ENCODE measurements at places on chromosomes 6 and 20.

- DNase-seq = peak; percentile 14
These were observed 30.9 kb upstream of the TGM6 start for GRCh38 chr20:2349801-2350200.

GRCh38 chr6:6766230-6766905 is 177.8 kb downstream of the LY86 start:
- no peak for DNase-seq

DNA sequence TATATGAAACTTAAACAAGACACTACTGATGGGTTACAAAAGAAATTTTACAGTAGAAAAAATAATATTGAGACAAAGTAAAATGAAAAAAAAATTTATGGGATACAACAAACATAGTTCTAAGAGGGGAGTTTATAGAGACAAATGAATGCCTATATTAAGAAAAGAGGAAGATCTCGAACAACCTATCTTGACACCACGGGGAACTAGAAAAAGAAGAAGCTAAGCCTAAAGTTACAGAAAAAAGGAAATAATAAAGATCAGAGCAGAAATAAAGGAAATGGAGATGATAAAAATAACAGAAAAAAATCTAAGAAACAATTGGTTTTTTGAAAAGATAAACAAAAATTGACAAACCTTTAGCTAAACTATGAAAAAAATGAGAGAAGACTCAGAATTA is 9.1 kb upstream of the ECHDC1 start:
- DNase-seq = no peak

- DNase-seq = no peak
These were observed 67.4 kb downstream of the CNBD2 start for GRCh38 chr20:36035745-36036144.

GRCh38 chr6:88380618-88381288 is 214.6 kb upstream of the CNR1 start:
- peak; percentile 47 for DNase-seq

DNA sequence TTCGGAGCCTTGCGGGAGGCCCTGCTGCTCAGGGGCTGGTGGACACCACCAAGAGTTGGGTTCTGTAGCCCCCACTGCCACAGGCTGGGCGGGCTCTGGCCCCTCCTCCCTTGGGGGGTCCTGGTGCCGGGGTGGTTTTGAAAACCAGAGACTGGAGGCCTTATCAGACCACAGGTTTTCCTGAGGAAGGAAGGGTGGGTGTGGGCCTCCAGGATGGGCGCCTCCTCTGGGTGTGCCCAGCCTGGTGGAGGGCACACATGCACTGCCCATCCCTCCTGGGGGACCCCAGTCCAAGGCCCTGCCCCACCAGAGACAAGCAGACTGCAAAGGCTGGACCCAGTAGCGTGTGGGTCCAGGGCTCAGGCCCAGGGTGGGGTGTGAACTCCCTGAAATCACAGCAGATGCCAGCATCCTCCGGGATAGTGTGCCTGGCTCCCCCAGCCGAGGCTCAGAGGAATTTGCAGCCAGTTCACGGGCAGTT is 13.5 kb upstream of the ZBTB46 start:
- no peak for DNase-seq

DNA sequence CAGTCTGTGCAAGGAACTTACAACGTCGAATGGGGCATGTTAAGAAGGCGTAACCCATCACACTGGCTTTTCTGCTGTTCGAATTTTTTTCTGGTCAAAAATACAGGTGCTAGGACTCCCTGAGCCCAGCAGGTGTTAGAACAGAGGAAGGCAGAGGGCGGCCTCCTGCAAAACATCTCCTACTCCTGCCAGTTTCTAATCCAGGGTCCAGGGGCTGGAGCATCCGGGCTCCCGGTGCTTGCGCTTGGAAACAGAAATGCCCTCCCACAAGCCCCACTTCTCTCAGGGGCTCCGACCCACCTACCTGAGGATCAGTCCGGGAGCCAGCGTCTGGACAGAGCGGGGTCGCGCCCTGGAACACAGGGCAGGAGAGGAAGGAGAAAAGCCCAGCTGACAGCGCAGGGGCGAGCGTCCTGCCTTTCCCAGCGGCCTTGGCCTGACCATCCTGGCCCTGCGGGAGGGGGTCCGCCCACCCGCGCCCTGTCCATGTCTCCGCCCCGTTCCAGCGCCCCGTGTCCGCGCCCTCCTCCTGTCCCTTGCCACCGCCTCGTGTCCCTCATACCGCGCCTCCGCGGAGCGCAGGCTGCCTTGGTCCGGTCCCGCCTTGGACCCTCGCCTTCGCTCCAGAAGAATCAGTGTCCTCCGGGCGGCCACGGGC is 14.8 kb upstream of the LPA start:
- DNase-seq = no peak

DNA sequence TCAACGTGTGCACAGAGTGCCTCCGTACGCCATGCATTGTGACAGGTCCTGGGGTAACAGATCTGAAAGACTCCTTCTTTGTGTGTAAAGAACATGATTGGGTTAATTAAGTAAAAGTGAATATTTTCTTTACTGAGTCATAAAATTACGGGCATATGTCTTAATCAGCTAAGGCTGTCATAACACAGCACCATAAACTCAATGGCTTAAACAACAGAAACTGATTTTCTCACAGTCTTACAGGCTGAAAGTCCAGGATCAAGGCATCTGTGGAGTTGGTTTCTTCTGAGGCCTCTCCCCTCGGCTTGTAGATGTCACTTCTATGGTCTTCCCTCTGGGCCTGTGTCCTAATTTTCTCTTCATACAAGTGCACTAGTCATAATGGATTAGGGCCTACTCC is 176.9 kb downstream of the MTFR2 start:
- no peak for DNase-seq

DNA sequence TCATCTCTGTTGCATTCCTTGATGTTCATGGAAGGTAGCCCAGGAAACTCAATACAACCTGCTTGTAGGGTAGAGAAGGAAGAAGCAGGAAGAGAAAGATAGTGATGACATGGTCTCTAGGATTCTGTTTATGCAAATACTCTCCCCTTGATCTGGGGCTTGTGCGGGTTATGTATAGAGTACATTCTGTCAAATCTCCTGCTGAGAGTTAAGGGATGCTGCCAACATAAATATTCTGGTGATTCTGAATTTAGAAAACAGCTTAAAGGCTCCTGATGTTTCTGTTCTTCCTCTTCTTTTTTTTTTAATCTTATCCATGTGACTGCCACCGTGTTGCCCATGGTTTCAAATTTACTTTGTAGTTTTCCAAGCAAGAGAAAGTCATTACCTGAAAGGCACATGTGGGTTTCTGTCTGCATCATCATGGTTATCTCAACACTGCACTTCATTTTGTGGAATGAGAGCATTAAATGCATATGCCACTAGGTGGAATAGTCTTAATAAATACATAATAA is 150.6 kb downstream of the RPS12 start:
- DNase-seq = no peak

DNA sequence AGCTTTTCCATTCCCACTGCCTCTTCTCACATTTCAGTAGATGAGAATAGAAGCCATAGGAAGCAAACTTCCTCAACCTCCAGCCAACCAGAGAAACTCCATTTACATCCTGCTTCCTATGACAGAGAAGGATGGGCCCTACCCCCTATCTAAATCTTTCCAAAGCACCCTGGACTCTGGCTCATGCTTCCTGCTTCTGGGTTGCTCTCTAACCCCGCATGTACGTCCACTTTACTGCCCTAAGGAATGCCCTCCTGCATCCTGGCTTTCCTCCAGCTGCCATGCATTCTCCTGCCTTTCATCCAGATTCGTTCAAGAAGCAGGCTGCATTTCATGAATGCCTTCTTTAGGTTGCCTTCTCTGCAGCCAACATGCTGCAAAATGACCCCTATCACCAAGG is 91.9 kb downstream of the FAM217A start:
- DNase-seq = no peak

DNA sequence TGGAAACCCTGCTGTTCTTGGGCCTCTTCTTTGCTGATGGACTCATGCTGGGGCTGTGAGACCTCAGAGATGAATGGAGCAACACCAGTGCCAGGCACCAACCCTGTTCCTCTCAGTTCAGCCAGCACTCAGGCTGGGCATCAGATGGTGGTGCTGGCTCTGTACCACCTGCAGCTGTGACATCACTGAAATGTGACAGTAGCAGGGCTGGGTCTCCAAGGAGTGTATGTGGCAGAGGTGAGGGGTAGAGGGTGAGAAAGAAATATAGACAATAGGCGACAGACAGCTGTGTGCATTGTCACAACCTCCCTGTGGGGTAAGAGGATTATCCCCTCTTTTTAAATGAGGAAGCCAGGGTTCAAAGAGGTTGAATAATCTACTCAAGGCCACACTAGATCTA is at the start of gene TP53TG5:
TP53TG5 (minus strand) TSS at position 135 of the 400 bp plus-strand sequence; CDS start at position 46, 89 bp downstream.
- DNase-seq = peak; percentile 63

DNA sequence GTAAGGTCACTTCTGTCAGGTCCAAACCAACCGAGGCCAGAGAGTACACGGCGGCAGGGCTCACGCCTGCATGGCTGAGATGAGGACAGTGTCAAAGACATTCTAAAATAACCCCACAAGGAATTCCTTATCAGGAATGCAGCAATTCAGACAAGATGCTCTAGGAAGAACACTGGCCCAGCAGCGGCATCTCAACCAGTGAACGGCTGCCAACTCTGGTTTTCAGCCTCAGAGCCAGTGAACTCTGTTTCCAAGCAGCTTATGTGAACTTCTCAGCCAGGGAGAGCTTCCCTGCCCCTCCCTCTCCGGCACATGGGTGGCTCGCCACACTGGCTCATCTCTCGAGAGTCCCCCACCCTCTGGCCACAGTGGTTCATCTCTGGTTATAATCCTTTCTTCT is 36.9 kb downstream of the KCNQ2 start:
- peak; percentile 33 for DNase-seq

GRCh38 chr6:154301839-154302752 is 54.5 kb downstream of the IPCEF1 start:
- no peak for DNase-seq

DNA sequence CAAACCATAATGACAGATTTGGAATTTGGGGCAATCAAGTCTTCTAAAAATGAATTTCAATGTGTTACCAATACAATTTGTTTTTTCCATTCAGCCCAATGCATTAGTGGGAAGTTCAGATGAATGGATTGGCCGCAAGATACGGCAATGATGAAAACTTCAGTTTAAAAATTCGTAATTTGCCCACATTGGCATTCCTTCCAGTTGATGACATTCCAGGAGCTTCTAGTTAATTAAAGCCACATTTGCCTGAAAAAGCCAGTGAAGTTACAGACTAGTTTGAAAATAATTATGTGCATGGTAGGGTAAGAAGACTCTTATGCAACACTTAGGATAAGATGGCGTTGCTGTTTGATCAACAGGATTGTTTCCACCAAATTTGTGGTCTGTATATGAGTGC is 46.2 kb downstream of the NHLRC1 start:
- no peak for DNase-seq

- DNase-seq = no peak
These were observed 14.9 kb downstream of the NT5E start for GRCh38 chr6:85464722-85465150.

DNA sequence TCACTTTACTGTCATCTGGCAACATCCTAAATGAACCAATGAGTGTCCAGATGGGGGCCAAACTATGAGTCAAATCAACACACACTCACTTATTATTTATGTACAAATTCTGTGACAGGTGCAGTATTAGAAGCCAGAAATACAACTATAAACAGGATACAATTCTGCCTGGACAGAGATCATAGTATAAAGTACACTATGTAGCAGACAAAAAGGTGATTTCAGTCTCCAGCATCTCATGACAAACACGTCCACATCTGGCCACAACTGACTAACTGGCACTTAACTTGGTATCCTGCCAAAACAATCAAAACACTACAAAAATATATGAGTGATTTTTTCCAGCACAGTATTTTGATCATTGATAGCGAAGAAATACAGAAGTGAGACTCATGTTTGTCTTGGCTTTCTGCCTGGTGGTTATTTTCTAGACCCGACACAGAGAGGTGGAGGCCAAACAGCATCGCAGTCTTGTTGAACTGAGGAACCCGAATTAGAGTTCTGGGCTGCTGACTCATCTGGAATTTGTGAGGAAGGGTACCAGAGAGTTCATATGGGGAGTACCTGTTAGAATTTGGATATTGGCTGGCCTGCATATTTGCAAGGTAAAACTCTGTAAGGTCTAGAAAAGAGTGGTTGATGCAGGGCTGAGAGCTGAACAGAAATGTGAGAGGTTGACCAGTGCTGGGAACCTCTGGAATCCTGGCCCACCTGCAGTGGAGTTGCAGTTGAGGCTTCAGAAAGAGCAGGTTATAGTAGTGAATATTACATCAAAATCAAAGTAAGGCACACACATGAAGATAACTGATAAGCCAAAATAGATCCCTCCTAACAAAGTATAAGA is 475.2 kb downstream of the PTPRT start:
- no peak for DNase-seq

DNA sequence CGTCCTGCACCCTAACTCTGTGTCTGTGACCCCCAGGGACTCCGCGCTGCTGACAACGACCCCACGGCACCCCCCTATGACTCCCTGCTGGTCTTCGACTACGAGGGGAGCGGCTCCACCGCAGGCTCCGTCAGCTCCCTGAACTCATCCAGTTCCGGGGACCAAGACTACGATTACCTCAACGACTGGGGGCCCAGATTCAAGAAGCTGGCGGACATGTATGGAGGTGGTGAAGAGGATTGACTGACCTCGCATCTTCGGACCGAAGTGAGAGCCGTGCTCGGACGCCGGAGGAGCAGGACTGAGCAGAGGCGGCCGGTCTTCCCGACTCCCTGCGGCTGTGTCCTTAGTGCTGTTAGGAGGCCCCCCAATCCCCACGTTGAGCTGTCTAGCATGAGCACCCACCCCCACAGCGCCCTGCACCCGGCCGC is 129.0 kb downstream of the TAF4 start:
- no peak for DNase-seq

DNA sequence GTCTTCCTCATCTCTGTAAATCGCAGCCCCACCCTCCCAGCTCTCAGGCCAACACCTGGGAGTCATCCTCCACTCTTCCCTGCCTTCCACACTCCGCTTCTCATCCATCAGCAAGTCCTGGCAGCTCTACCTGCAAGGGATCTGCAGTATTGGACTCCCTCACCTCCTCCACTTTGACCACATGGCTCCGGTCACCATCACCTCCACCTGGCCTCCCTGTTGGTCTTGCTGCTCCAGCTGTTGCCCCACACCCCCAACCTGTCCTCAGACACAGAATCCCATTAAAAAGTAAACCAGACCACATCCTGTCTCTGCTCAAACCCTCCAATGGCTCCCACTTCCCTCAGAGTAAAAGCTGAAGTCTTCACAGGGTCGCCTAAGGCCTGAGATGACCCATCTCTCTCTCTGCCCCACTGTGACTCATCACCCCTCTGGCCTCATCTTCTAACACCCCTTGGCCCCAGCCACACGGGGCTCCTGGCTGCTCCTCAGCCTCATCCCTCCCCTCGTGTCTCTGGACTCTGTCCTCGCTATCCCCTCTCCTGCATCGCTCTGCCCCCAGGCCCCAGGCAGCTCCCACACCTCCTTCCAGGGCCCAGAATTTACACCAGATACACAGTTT is 185.1 kb upstream of the SULF2 start:
- DNase-seq = no peak

- no peak for DNase-seq
These were observed 85.6 kb downstream of the ANKRD60 start for GRCh38 chr20:58142843-58143185.
